ENCODE measurements at places on chromosomes 7 and 10.

GRCh38 chr10:93299195-93299594 is 182.9 kb downstream of the MYOF start:
- no peak for DNase-seq

GRCh38 chr7:1444925-1445322 is 14.3 kb downstream of the MICALL2 start:
- DNase-seq: no peak

- DNase-seq: no peak
Observed at GRCh38 chr7:119392-120163, 72.8 kb upstream of the FAM20C start.

- DNase-seq: no peak
Observed at GRCh38 chr7:21671859-21672258, 129.0 kb downstream of the DNAH11 start.

- no peak for DNase-seq
Observed at GRCh38 chr7:155509725-155510551, 36.4 kb downstream of the CNPY1 start.

GRCh38 chr7:26042237-26042636 is 109.8 kb upstream of the NFE2L3 start:
- no peak for DNase-seq

- no peak for DNase-seq
Observed at GRCh38 chr10:43305876-43306275, 39.0 kb upstream of the RASGEF1A start.

DNA sequence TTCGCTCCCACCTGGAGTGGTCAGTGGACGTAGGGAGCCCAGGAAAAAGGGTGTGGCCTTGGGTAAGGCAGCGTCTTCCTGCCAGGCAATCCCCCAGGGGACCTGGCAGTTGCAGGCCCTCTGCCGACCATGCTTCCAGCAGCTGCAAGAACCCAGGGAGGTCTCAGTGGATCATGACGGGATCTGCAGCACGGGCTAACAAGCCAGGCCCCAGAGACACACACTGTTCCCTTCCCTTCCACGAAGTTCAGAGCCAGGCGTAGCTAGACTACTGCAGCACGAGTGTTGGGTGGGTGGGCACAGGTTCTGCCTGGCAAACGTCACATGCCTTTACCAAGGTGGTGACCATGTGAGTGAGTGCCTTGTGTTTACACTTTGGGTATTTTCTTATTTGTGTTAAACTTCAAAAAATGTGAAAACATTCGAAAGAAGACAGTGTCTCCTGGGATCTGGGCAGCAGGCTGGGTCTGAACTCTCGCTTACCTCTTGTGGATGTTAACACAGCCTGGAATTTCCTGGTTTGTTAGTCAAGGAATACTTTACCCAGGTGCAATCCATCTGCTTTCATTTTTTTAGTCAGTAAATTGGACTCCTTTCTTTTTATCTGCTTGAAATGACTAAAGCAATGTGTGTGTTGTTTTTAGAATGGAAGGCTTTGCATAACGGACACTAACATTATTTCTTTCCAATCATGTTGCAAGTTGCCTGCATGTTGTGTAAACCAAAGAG is 48.2 kb upstream of the VIPR2 start:
- no peak for DNase-seq

- no peak for DNase-seq
Observed at GRCh38 chr10:98924526-98924925, 311.1 kb downstream of the HPSE2 start.

GRCh38 chr7:8143151-8143874 is 118.7 kb downstream of the ICA1 start:
- no peak for DNase-seq

DNA sequence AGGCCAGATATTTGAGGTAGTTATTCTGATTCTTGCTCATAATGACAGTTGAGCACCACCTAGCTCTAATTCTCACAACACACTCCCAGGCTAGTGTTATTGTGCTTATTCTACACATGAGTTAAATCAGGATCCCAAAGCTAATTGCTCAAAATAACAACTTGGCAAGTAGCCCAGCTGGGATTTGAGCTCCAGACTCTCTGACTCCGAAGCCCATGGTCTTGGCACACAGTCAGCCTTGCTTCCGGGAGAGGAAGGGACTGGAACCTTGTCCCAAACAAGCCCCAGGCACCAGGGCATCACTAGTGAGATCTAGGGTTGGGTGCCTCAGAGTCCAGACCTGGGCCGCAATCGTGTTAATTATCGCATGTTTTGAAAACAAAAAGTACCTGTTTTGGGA is 101.4 kb downstream of the GPAM start:
- DNase-seq: no peak

GRCh38 chr7:105587909-105588635 is 6.8 kb upstream of the EFCAB10 start:
- no peak for DNase-seq

DNA sequence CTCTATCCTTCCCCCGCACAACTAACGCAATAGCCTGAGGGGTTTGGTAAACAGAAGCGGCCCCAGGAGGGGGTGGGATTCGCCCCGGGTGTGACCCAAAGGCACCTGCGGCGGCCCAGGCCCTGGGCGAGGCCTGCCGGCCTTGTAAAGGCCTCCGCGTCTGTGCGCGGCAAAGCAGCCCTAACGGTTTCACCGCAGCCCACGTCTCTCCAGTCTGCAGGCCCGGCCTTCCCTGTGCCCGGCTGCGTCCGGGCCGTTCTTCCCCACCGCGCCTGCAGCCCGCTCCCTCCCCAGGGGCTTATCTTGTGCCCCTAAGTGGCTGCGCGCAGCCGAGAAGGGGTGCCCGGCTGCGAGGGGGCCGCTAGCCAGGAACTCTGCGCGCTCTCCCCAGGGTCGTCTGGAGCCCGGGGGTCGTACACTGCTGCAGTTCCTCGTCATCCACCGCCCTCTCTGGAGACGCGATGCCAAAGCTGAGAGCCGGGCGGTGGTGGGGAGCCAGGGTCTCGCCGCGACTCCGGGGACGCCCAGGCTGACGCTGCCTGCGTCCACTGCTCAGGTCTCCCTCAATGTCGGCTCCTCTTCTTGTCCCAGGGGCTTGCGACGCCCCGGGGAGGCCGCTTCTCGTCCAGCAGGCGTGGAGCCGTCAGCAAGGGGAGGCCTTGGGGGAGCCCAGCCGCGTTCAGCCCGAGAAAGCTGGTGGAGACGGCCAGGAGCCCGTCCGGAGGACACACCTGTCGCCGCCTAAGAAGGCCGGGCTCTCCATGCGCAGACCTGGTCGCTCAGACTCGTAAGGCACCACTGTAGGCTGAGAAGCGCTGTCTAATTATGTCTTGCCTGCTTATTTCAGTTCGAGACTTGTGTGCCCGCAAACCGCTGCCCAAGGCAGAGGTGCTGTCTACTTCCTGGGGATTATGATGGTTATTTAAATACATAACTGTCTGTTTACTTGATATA is 132.3 kb downstream of the SPAG6 start:
- no peak for DNase-seq

DNA sequence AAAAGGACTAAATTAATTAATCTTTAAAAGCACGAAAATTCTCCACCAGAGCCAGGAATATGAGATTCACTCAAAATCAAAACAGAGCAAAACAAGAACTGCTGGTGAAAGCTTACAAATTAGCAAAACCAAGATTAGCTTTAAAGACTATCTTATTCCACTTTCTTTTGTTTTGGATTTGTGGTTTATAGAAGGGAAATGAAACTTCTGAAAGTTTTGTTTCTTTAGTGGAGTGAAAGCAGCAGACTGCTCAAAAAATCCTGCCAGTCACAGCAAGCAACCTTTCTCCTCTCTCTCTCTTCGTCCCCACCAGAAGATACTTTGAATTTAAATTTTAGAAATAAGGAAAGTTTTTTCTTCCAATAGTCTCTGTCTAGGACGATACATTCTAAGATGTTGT is 7.8 kb downstream of the ACTA2 start:
- no peak for DNase-seq

DNA sequence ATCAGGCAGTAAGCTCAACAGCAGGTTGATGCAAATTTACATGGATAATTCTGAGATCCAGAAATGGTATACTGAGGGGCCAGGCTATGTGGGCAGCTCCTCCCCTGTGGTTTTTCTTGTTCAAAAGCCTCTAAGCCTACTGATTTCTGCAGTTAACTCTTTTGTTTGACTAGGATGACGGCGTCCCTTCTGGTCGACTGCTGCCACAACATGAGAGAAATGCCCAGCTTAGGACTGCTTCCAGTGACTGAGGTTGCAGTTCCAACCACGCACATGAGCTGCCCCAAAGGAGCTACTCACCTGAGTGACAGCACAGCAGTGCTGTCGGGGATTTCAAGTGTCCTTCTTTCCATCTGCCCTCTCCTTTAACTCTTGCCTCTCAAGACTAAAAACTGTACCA is 973.0 kb upstream of the GHITM start:
- no peak for DNase-seq

- no peak for DNase-seq
Observed at GRCh38 chr7:16293669-16294425, 127.5 kb downstream of the CRPPA start.

DNA sequence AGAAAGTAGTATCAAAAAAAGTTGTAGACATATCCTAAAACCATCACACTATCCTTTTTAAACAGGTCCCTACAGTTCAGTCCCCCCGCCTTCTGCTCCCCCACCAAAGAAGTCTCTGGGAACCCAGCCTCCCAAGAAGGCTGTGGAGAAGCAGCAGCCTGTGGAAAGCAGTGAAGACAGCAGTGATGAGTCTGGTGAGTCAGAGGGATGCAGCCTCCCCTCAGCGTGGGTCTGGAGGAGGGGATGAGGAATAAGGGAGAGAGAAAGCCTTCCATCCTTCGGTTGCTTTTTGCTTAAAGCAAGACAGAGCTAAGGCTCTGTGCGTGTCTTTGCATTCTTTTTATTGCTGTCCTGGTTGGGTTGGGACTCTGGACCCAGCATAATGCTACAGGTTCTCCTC is 7.6 kb downstream of the NOLC1 start:
- DNase-seq: no peak

- DNase-seq: no peak
Observed at GRCh38 chr10:130455111-130455695, 319.0 kb downstream of the GLRX3 start.

DNA sequence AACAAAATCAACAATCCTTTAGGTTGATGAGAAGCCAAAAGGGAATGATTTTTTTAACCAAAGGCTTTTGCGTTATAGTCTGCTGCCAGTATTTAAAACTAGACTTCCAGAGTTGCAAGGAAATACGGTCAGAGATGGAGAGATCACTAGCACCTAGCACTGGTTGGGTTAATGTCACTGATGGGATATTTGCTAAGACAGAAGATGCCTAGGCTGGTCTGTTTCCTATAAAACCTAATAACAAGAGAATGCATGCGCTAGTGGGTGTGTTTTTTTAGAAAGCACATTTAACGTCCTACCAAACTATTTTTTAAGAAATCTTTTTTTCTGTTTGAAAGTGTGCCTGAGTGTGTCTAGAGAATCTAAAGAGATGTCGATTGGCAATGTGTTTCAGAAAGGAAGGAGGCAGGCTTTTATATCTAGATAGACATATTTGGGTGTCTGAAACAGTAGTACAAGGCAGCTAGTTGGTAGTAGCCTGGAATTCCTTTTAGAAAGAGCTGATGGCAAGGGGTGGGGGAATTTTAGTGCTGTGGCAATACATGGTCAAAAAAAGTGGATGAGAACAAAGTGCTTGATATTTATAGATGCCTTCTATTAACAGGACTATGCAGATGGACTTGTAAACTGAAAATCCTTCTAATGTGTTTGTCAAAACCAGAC is 863 bp downstream of the CALD1 start:
- no peak for DNase-seq

- DNase-seq: no peak
Observed at GRCh38 chr7:20146451-20146850, 70.7 kb downstream of the MACC1 start.

GRCh38 chr10:121911421-121911697 is 16.5 kb downstream of the ATE1 start:
- DNase-seq: no peak

DNA sequence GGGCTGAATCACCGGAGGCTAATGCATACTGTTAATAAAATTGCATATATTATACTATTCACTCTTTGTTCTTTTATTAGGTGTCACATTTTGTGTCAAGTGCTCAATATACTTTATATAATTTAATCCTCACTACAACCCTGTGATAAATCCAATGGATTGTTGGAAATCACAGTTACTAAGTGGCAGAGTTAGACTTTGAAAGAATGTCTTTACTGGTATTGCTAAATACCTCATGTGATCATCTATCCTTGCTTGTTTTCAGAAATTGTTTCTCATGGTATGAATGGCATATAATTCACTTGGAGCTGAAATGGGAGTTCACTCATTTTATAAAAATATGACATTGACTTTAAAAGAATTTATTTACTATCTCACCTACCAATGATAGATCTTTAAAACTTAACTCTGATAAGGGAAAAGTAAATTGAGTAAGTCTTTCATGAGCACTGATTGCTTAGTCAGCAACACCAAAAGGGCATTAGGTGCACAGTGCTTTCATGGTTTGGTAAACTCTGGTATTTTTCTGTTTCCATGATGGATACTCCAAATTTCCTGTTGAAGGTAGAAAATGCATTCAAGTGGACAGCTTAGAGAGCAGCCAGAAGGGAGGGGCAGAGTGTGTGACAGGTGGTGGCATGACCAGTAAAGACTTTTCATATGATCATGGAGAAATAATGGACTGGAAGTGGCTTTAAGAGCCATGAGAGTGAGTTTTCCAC is 22.6 kb downstream of the ENKUR start:
- DNase-seq: no peak

DNA sequence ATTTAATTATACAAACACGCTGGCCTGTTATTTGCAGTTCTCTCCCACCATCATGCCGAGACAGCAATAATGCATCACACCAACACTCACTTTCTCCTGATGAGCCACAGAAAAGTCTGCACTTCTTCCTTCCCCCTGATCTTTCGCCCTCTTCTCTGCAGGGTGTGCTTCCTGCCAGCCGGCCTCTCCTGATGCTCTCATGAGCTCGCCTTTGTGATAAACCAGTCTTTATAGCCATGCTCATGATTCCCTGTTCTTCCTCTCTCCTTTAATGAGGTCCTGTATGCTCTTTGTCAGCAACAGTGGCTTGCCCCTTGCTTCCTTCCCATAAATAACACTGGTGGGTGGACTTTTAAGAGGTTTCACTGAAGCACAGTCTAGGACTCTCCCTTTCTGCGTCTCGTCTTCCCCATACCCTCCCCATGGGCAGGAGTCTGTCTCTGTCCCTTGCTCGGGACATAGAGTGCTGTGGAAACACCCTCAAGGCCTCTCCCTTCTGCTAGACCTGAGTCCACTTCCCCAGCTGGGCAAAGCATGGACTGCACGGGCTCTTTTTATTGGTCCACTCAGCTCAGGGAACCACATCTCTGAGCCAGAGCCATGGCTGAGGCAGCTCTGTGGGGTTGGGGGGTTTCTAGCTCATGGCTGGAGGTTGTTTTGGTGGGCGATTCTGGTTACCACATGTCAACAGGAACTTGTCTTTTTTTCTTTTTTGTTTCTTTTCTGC is 133.9 kb downstream of the C10orf105 start:
- DNase-seq: no peak

Measured in CD8-positive, alpha-beta memory T cell (primary cell).